ENCODE measurements at places on chromosomes 4 and X.

DNA sequence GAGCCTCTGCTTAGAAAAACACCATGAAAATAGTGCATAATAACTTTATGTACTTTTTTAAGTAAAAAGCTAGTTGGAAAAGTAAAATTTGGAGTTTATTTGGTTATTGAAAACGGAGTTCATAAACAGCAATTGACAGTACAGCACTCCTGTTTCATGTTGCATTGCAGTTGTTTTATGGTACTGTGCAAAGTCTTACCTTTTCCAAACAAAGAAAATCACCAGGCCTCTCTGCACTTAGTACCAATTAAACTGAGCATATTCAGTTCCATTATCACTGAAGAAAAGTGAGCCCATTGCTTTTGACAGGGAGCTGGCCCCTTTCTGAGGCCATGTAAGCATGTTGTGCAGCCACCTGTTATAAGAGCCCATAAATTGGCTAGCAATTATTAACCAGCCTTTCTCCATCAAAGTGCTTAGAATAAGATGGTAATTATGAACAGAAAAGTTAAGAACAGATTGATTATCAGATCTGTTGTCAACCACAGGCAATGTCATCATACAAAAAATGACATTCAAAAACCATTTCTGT, 376.6 kb upstream of the EMCN start:
- no peak for DNase-seq

GRCh38 chrX:132433551-132433950, 55.3 kb downstream of the MBNL3 start:
- DNase-seq: no peak

DNA sequence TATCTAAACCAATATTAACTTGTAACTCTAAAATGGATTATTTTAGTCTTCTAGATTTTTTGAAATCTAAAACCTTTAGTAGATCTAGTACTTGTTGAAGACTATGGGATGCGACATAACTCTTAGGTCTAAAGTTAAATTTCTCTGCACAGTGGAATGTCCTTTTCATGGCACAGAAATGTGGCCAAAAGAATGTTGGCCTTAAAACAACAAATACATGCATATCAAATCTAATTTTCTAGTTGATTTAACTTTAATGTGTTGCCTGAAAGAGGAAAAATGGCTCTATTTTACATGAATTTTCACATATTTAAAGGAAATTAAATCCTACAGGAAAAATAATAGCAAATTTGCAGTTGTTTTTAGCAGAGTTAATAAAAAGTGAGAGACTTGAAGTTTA, 30.3 kb downstream of the NFKB1 start:
- DNase-seq: no peak

DNA sequence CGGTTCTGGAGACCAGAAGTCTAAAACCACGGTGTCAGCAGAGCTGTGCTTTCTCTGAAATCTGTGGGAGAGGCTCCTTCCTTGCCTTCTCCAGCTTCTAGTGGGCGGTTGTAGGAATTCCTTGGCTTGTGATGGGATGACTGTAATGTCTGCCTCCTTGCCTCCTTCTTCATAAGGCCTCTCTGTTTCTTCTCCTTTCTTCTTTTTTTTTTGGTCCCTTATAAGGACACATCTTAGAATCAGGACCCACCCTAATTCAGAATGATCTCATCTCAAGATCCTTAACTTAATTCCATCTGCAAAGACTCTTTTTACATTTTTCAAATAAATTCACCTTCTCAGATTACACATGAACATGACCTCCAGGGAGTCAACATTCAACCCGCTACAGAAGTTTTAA, 186.9 kb downstream of the STK32B start:
- DNase-seq: no peak

GRCh38 chr4:118968005-118968404, 79.4 kb downstream of the SYNPO2 start:
- DNase-seq: no peak

DNA sequence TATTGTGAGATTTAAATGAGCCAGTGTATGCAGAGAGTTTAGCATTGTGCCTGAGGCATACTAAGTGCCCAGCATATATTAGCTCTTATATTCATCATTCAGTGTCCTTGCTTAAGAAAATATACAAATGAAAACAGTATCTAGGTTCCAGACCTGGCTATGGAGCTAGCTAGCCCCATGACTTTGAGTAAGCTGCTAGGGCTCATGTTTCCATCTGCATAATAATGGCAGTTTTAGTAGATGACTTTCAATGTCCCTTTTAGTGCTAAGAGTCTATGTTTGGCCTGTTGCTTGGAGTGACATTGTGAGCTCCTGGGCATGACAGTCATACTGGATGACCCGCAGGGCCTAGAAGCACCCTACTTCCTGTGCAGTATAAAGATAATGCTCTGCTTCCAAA, 435.3 kb downstream of the ZIC3 start:
- DNase-seq: no peak

DNA sequence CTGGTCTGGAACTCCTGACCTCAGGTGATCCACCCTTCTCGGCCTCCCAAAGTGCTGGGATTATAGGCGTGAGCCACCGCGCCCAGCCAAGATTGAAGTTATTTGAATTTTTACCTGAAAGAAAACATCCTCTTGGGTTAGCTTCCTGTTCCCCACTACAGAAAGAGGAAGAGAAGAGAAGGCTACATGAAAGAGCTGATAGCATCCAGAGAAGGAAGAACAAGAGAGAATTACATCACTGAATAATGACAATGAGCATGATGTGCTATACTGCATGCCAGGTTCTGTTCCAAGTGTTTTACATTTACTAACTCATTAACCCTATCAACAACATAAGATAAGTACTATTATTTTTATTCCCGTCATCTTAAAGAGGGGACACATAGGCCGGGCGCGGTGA, 11.5 kb upstream of the TBC1D1 start:
- no peak for DNase-seq

DNA sequence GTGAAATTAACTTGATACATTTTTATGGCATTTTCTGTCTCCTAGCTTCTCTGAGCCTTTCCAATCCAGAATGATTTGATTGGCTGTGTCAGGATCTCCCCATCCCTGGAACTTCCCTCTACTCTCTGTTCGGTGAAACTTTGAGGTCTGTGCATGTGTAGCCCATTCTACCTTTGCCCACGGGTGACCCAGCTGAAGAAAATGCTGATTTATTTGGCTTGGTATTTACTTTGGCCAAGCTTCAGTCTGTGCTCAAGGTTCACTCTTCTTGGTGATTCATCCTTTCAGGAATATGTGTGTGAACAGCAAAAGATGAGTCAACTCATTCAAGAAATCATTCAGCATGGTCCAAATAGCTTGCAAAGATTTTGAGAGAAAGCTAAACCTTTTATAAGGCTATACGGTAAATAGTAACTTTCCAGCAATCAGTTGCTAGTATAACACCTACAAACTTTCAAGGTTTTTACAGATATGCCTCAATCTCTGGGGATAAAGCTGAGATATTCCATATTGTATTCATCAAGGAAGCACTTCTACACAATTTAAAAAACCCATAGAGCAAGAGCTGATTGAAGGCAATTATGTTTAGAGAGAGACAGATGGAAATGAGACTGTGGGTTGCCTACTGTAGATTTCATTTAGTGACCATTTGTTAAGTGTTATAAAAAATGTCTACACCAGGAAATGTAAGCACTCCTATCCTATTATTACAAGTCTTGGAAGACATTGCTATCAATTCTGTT, 233.9 kb upstream of the CXXC4 start:
- no peak for DNase-seq

- no peak for DNase-seq
These were observed 103.6 kb downstream of the UCHL1 start for GRCh38 chr4:41360214-41360920.

GRCh38 chr4:90585961-90586360, 458.8 kb downstream of the CCSER1 start:
- DNase-seq: no peak

- DNase-seq: no peak
These were observed 57.3 kb upstream of the TCEAL2 start for GRCh38 chrX:102067966-102068723.

GRCh38 chrX:125765347-125765746, 400.7 kb downstream of the DCAF12L2 start:
- no peak for DNase-seq

GRCh38 chrX:39990388-39990787, 107.4 kb downstream of the BCOR start:
- no peak for DNase-seq

DNA sequence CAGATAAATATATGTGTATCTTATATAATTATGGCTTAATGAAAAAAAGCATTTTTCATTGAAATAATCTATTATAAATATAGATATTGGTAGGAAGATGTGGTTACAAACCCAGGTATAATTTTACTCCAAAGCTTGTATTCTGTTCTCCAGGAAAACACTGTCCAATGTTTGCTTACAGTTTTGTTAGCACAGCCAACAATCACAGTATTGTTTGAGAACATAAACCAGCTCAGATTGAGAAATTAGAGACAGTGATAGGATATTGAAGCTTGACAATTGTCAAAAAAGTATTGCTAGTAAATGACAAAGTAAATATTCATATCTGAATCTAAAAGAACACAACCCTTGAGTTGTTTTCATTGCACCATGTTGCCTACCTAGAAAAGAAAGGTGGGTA, 228.8 kb downstream of the ADGRL3 start:
- no peak for DNase-seq

- DNase-seq: no peak
These were observed 36.1 kb downstream of the HEPH start for GRCh38 chrX:66200050-66200664.

Measured in central memory CD8-positive, alpha-beta T cell (primary cell).